ENCODE measurements at places on chromosomes 11 and 22.

DNA sequence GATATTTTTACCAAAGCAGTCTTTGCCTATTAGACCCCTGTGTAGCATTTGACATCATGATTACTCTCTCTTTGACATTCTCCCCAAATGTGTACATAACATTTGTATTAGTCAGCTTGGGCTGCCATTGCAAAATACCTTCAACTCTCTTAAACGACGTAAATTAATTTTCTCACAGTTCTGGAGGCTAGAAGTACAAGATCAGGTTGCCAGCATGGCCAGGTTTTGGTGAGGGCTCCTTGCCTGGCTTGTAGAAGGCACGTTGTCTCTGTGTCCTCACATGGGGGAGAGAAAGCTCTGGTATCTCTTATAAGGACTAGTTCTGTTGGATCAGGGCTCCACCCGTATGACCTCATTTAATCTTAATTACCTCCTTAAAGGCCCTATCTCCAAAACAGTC lies 12.3 kb upstream of the DLAT start:
- no peak for DNase-seq

GRCh38 chr11:26188554-26188953 lies 143.4 kb upstream of the ANO3 start:
- DNase-seq = no peak

DNA sequence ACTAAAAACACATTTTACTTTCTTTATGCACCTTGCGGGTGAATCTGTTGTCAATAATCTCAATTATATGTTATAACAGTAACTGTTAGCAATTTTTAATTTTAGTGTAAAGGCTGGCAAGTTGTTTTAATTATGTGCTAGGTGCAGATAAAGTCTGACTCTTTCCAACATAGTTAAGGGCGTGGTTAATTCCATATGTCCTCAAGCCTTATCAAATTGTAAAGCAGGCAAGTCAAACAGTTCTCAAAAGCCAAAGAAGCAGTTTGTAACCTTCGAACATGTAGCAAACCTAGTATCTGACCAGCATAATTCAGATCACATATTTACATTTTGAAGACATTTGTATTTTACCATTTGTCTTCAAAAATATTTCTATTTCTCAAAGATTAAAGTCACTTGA lies 29.2 kb downstream of the METTL15 start:
- no peak for DNase-seq

DNA sequence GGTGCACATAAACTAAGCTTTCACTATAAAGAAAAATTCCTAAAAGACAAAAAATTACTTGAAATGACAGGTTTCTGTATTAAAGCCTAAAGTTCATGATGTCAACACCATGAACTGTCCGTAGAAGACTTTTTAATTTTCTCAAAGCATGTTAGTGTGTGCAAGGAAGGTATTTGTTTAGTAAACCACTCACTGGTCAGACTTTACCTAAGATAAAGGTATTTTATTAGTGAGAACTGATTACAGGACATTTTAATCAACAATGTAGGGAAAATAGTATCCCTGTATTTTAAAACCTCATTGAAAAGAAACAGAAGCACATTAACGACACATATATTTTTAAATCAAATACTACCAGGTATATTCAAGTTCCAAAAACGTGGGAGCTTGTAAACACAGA lies 2.9 kb downstream of the PICALM start:
- DNase-seq = no peak

DNA sequence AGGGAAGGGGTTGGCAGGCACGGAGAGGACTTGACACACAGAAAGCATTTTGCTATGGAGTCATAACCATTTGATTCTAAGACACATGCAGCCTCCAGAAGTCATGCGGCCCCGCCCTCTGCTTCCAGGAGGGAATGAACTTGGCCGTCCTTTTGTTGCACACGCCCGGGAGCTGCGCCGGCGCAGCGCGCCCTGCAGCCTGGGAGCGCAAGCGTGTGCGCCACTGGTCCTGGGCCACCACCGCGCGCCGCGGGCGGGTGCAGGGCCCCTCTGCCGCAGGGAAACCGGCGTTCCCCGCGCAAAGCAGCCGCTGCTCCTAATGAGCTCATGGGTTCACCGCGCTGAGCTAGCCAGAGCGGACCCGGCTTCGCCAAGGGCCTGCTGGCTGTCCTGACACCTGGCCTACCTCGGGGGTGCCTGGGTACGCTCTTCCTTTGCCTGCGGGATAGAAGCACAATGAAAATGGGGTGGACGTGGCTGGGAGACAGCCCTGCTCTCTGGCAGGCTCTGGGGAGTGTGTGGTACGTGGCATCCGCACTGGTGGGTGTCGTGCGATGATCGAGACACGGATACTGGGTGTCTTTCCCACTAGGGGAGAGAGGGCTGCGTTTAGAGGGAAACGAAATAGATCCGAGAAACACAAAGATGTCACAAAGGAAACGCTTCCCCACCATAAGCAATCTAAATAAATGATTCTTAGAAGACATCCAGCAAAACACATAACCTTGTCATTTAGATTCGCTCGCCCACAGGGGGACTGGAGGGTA lies 669 bp downstream of the MICAL3 start:
- no peak for DNase-seq

DNA sequence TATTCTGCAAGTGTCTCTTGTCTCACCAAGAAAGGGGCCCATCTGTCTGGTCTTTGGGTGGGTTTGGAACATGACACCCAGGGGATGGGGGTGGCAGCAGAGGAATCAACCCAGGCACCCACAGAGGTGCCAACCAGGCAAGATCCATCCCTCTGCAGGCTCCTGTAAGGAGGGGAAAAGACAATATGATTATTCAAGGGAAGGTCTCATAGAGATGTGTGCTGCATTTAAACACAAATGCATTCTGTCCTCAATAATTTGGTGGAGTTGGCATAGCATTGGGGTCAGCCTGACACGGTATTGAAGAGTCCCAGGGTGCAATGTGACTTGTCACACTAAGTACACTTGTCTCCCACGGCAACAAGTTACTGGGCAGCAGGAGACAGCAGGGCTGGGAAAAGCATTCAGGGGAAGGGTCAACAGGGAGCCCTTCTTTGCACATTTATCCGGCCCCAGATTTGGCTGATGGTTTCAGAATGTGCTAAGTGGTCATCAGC lies 33.1 kb upstream of the SPON1 start:
- DNase-seq = no peak

DNA sequence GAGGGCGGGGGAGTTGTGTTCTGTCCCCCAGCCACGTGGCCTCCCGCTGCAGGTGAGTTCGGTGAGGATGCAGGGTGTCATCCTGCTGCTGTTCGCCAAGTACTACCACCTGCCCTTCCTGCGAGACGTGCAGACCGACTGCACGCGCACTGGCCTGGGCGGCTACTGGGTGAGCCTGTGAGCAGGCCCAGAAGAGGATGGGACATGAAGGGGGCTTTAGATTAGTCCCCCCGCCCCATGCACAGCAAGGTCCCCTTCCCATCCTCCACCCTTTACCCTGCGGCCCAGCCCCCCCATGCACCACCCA lies 4.1 kb downstream of the INPP5J start:
- no peak for DNase-seq

- no peak for DNase-seq
Measured at GRCh38 chr22:48268293-48268692, 1505.8 kb downstream of the TBC1D22A start.

DNA sequence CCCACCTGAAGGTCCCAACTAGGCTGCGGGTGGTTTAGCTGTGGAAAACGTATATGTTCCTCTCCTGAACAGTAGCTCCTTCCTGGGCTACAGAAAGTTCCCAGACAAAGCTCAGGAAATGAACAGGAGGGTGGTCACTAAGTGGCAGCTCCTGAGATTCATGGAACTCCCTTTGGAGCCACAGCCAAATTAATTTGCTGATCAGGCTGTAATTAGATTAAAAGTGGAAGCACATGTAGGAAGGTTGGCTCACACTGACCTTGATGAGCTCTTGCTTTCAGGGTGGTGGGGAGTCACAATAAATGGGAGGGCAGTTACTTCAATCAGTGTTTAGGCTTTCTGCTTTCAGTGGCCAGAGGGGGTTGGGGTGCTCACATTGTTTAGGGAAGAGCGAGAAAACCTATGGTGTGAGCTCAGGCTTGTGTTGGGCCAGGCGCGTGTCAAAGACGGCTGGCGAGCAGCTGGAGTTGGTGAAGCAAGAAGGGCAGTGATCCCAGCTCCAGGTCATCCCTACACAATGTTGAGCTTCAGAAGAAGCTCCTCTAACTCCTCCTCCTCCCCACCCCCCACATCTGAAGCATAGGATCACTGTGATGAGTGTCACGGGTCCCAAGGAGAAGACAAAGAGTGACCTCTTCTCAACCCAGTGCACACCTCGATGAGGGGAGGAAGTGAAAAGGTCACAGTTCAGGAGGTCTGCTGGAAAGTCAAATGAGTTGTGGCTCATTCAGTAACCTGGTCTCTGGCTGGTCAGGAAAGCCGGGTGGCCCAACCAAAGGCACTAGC lies 42.5 kb downstream of the CLPB start:
- no peak for DNase-seq

- no peak for DNase-seq
Measured at GRCh38 chr22:26291940-26292666, 122.8 kb downstream of the SEZ6L start.

- no peak for DNase-seq
Measured at GRCh38 chr11:95222817-95223216, 8.2 kb downstream of the SESN3 start.

DNA sequence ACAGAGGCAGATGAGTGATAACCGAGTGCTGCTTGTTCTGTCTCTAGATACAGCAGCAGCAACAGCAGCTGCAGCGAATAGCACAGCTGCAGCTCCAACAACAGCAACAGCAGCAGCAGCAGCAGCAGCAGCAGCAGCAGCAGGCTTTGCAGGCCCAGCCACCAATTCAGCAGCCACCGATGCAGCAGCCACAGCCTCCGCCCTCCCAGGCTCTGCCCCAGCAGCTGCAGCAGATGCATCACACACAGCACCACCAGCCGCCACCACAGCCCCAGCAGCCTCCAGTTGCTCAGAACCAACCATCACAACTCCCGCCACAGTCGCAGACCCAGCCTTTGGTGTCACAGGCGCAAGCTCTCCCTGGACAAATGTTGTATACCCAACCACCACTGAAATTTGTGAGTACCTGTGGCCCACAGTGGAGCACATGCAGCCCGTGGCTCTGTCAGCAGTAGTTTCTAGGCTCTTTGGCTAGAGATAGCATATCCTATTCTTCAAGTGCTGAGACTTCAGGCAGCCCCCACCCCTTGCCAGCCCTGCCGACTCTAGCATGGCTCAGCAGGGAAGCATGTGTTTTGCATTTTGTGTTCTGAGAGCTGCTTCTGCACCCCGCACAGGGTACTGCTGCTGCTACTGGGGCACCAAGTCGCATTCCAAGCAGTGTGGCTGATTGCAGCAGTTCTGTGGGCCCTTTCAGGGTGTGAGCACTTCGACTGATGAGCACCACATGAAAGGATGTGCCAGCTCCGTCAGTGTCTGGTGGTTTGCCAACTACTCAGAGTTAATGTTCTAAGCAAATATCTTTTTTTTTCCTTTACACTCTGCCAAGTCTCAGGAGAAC lies 59.2 kb downstream of the MED15 start:
- peak; percentile 72 for DNase-seq

- DNase-seq = no peak
Measured at GRCh38 chr22:27215871-27216270, 558.5 kb downstream of the MIAT start.

- no peak for DNase-seq
Measured at GRCh38 chr11:45451766-45452440, 165.8 kb upstream of the SYT13 start.

GRCh38 chr11:68942751-68943271 lies 38.0 kb downstream of the MRGPRD start:
- no peak for DNase-seq

DNA sequence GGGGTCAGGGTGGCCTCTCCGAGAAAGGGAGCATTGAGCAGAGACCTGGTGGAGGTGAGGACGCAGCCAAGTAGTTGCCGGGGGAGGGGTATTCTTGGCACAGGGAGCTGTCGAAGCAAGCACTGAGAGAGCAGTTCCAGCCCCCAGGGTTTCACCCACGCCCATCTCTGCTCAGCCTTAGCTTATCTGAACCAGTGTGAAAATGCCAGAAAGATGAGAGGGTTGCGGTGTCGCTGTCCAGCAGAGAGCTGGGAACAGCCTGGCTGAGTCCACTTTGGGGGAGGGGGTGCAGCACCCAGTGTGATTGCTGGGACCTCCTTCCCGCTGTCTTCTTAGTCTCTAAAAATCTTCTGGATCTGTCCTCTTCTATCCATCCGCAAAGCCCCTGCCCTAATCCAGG lies 123.3 kb upstream of the TBCEL start:
- no peak for DNase-seq

GRCh38 chr11:64224891-64225607 lies 937 bp downstream of the TRPT1 start:
- no peak for DNase-seq

Measured in HS-27A (cell line).